ENCODE measurements at places on chromosomes 1 and 21. TPM values are rescaled to one million over a fixed set of nuclear protein-coding genes. Genes with fewer than 3 reads are reported as not detected.
A peak's percentile ranks its signal among the peaks of the same experiment; 100 is the strongest.

GRCh38 chr1:245888809-245889208, 618.3 kb downstream of the SMYD3 start:
- DNase-seq = peak; percentile 57

DNA sequence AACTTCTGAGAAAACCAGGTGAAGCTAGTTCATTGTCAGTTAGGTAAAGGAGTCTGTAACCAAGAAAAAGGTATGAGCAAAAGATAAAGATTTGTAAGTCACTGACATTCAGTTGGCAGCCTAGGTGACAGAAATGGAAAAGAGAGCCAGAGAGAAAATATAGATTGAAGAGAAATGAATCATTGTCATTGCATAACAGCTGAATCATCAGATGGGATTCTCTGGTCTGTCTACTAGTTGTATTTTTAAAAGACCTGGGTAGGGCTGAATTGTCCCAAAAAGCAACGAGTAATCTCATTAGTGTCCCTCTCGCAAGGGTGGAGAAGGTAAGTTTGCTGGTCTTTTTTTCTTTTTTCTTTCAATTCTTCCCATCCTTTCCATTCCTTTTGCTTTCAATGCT, 36.6 kb downstream of the PTGS2 start:
- DNase-seq = no peak

DNA sequence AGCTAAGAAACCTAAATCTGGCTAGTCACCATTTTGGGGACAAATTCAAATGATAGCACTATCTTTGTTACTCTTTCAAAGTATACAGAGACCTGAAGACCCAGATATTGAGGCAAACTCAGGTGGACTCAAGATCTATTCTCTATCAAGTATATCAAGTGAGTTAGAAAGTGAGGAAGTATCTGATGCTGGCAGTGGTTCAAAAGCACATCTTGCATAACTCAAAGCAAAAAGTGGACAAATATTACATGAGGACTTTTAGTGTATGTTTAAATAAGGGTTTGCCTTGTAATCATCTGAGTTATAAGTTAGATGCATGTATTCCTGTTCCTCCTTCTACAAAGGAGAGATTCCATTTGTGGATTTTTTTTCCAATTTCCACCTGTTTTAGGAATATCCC, 338.4 kb downstream of the DISC1 start:
- DNase-seq = no peak

DNA sequence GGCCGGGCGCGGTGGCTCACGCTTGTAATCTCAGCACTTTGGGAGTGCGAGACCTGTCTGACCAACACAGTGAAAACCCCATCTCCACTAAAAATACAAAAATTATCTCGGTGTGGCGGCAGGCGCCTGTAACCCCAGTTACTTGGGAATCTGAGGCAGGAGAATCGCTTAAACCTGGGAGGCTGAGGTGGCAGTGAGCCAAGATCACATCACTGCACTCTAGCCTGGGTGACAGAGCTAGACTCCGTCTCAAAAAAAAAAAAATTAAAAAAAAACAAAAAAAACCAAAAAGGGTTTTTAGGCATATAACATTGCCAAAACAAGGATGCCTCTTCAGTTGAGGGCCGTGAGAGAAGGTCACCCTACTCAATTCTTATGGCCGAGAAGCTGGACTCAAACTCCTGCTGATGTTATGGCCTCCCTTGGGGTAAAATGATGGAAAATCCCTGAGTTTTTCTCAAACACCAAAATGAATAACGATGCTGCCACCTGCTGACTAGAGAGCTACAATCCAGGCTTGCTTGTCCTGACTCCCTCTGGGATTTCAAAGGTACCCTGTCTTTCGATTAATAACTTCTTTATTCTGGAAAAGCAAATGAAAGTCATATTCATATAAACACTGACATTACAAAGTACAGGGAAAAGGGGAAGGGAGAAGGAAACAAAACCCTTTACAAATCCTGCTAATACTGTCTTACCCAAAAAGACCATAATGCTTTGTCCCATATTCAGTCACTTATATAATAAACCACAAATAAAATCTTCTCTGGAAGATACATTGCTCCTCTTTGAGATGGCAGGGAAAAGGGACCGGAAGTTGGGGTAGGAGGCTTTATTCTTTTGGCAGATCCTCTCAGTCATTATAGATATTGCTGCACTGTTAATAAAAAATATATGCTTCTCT, 10.7 kb downstream of the RAB42 start:
- peak; percentile 72 for DNase-seq

DNA sequence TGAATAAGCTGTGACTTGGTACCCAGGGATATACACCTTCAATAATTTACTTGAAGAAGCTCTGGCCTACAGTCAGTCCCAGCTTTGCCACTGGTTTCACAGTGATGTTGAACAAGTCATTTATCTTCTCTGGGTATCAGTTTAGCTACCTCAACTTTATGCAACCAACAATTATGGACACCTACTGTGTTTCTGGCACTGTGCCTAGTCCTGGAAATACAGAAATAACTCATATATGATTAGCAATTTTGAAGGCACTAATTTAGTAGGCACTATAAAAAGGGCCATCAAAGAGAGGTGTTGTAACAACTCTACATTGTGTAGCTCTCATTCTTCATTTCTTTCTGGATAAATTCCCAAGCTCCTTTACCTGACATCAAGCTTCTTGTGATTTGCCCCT, 88.6 kb upstream of the SPATA6 start:
- no peak for DNase-seq

DNA sequence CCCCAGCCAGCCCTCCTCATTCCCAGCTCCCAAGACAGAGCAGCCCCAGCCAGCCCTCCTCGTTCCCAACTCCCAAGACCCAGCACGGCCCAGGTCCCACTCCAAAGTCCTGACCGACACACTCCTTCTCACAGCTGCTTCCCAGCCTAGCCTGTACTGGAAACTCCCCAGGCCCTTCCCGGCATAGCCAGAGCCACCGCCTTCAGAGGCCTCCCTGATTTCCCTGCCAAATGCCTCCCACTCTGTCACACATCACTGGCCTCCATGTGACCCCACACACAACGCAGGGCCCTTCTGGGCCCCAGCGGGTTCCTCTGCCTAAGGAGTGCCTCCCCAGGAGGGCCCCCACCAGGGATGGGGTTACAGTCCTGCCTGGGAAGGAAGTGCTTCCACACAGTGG, 2.8 kb downstream of the UBE2J2 start:
- no peak for DNase-seq

- no peak for DNase-seq
These were observed 727.6 kb upstream of the CHRM3 start for GRCh38 chr1:238658763-238659162.

GRCh38 chr1:33697816-33698215, 166.1 kb upstream of the HMGB4 start:
- DNase-seq = no peak

The HAO2 gene
- polyA plus RNA-seq = not detected

Data from endothelial cell of umbilical vein (primary cell).